ENCODE measurements at places on chromosomes 7 and 10.

DNA sequence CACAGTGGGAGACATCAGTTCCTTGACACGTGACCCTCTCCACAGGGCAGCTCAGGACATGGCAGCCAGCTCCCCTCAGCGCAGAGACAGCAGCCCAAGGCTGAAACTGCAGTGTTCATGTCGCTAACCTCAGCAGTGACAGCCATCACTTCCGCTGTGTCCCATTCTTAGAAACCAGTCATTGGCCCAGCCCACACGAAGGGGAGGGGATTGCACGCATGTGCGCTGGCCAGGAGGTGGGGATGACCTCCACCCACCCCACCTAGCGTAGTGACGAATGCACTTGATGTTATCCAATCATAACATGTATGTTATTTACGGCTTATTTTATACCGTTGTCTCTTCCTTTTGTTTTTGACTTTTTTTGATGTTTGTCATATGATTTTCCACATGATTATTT is 36.9 kb upstream of the EGFR start:
- H3K4me1 ChIP-seq, result no peaks in the 10 kb centered on the region
- no peak overlapping the region for H3K4me3 ChIP-seq
- DNase-seq, result no peak
- H3K27ac ChIP-seq, result no peak overlapping the region
- no peaks in the 10 kb centered on the region for H3K36me3 ChIP-seq

GRCh38 chr10:76047521-76047920 is 616.1 kb downstream of the LRMDA start:
- H3K4me1 ChIP-seq, result no peaks in the 10 kb centered on the region
- H3K27ac ChIP-seq, result no peak overlapping the region
- no peaks in the 10 kb centered on the region for H3K36me3 ChIP-seq
- no peaks in the 10 kb centered on the region for H3K27me3 ChIP-seq
- no peak overlapping the region for H3K4me3 ChIP-seq
- no peak for DNase-seq

GRCh38 chr10:58867683-58868082 is 308.8 kb upstream of the PHYHIPL start:
- no peak overlapping the region for H3K4me3 ChIP-seq
- no peaks in the 10 kb centered on the region for H3K36me3 ChIP-seq
- no peaks in the 10 kb centered on the region for H3K4me1 ChIP-seq

- H3K27ac ChIP-seq, result peak overlapping the region; percentile 70
- H3K27me3 ChIP-seq, result no peaks in the 10 kb centered on the region
- DNase-seq, result peak; percentile 18
- H3K36me3 ChIP-seq, result no peaks in the 10 kb centered on the region
Observed at GRCh38 chr7:137682596-137682995, 164.2 kb downstream of the DGKI start.

DNA sequence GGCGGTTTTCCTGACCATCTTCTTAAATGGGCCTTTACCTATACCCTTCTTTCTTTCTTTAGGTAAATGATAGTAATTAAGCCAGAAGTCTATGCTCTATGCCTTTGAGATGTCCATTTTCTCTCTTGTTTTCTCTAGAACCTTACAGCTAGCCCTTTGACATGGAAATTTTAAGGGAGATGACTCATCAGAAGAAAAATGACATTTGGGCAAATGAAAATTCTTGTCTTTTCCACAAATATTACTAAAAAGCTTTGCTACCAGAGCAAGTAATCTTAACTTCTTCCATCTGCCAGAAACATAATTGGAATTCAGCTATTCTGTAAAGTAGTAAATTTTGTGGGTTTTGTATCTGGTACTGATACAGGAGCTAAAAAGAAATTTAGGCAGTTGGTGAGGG is 59.5 kb downstream of the CCDC3 start:
- DNase-seq, result no peak
- no peak overlapping the region for H3K27ac ChIP-seq
- no peaks in the 10 kb centered on the region for H3K36me3 ChIP-seq
- no peaks in the 10 kb centered on the region for H3K4me1 ChIP-seq
- no peak overlapping the region for H3K4me3 ChIP-seq

GRCh38 chr7:114432703-114433102 is 18.1 kb downstream of the FOXP2 start:
- no peak overlapping the region for H3K4me3 ChIP-seq
- no peak for DNase-seq
- no peak overlapping the region for H3K27ac ChIP-seq
- H3K36me3 ChIP-seq, result no peaks in the 10 kb centered on the region

DNA sequence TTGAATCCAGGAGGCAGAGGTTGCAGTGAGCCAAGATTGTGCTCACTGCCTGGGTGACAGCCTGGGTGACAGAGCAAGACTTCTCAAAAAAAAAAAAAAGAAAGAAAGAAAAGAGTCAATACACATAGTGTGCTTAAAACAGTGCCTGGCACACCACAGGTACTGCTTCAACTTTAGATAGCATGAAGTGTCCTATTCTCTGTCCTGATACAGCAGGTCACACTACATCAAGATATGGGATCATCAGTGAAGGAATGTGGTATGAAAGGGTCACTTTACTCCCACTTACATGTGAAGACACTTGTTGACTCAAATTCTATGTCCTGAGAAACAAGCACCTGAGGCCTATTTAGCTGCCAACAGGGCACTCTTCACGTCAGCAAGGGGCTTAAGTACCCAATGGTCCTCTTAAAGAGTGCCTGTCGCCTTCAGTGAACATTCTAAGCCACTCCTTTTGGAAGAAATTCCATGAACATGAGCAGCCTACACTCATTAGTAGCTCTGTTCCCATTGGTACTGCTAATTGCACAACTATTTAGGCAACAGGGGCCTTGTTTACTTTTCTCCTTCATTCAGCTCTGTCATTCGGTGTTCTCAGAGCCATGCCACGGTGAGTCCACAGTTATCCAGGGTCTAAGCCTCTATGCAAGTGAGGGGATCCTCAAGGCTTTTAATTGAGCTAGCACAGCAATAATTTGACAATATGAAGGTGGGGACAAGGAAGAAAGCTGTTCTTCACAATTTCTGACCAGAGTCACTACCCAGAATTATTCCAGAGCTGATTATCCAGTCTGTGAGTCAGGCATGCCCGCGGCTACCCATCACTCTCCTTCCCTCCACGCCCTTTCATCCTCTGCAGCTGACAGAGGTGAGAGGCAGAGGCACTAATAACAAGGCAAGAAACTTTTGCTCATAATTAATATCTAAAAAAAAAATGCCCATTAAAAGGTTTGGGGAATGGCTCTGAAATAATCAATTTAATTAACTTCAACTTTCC is 56.6 kb upstream of the PTN start:
- no peak for DNase-seq
- no peaks in the 10 kb centered on the region for H3K4me1 ChIP-seq
- no peak overlapping the region for H3K4me3 ChIP-seq

GRCh38 chr7:68862736-68863135 is 735.5 kb upstream of the AUTS2 start:
- no peaks in the 10 kb centered on the region for H3K27me3 ChIP-seq
- H3K27ac ChIP-seq, result no peak overlapping the region
- no peak overlapping the region for H3K4me3 ChIP-seq
- DNase-seq, result no peak
- H3K36me3 ChIP-seq, result no peaks in the 10 kb centered on the region
- no peaks in the 10 kb centered on the region for H3K4me1 ChIP-seq

DNA sequence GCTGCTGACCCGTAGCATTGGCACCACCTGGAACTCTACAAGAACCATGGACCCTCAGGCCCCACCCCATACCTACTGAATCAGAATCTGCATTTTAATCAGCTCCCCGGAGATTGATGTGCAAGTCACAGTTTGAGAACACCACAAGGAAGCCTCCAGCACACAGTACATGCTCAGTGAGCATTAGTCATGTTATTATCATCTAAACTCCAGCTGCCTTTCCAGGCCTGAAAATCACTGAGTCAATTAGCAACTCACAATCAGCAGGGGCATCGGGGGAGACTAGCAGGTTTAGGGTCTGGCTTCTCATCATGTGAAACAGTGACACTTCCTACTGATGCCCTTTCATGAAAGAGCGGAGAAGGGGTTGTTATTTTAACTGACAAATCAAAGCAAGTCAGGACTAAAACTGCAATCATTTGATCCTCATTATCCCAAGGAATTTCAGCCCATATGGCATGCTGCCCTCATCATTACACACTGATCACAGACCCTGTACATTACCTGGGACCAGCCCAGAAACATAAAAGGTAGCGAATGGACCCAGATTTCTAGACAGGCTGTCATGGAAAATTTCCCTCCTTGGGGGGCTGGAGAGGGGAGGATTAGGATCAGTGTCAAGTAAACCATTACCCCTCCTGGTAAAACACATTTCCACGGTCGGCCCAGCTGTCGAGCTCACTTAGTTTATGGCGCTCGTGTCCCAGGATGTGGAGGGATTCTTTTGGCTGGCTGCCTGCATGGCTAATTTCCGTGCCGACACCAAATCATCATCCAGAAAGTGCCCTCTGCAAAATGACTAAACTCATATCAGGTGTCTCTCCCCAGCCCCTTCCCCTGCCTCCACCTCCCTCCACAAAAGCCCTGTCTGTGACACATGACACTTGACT is 122.8 kb downstream of the PRLHR start:
- no peak overlapping the region for H3K4me3 ChIP-seq
- DNase-seq, result no peak
- H3K27ac ChIP-seq, result no peak overlapping the region
- H3K4me1 ChIP-seq, result no peaks in the 10 kb centered on the region

GRCh38 chr7:96738705-96739104 is 29.1 kb upstream of the SEM1 start:
- no peaks in the 10 kb centered on the region for H3K4me1 ChIP-seq
- no peaks in the 10 kb centered on the region for H3K27me3 ChIP-seq
- H3K27ac ChIP-seq, result no peak overlapping the region
- DNase-seq, result no peak
- no peak overlapping the region for H3K4me3 ChIP-seq

DNA sequence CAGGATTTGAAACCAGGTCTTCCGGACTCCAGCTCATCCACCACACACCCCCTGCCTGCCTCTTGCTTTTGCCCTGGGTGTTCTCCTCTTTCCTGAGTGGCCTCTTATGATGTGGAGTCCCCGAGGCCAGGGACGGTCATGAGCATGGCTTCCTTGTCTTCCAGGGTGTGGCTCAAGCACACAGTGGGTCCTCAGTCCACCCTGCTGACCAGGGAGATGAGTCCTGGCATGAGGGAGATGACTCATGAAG is 32.8 kb downstream of the DNAJB12 start:
- H3K36me3 ChIP-seq, result no peaks in the 10 kb centered on the region
- no peaks in the 10 kb centered on the region for H3K27me3 ChIP-seq
- H3K4me1 ChIP-seq, result peaks cover 11% of the 10 kb centered on the region
- H3K27ac ChIP-seq, result no peak overlapping the region
- no peak overlapping the region for H3K4me3 ChIP-seq
- DNase-seq, result no peak

DNA sequence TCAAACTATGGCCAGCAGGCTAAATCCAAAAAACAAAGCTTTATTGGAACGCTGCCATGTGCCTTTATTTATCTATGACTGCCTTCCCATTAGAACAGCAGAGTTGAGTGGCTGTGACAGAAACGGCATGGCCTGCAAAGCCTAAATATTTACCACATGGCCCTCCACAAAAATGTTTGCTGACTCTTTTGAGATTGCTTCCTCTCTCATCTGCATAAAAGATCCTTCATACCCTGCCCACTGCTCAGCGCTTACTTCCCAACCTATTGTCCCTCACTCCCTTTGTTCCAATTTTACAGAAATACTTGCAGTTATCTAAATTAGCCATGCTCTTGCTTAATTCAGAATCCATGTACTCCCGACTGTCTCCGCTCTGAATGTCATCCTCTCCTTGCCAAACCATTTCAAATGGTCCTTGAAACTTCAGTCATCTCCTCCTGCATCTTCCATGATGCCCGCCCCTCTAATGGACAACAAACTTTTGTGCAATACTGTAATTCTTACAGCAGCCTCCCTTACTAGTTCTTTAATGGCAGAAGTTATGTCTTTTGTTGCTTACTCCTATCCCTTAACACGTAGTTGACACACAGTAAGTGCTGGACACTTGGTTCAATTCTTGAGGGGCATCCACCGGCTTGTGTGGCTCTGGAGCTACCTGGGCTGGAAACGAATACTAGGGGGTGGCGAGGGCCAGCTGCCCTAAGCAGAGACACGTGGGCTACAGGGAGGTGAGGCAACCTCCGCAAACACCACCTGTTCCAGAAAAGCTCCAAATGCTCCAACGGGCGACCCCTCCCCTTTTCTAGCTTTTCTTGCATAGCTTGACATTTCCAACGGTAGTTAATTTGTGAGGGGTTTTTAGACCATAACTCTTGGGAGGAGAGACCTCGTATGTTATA is 832 bp downstream of the XRCC2 start:
- H3K4me1 ChIP-seq, result peaks cover 7% of the 10 kb centered on the region
- H3K27me3 ChIP-seq, result no peaks in the 10 kb centered on the region
- peak overlapping the region; percentile 69 for H3K4me3 ChIP-seq
- H3K36me3 ChIP-seq, result no peaks in the 10 kb centered on the region
- no peak overlapping the region for H3K27ac ChIP-seq

GRCh38 chr10:68237173-68237572 is 5.3 kb upstream of the ATOH7 start:
- no peak overlapping the region for H3K27ac ChIP-seq
- H3K36me3 ChIP-seq, result no peaks in the 10 kb centered on the region
- H3K4me1 ChIP-seq, result no peaks in the 10 kb centered on the region
- no peaks in the 10 kb centered on the region for H3K27me3 ChIP-seq

DNA sequence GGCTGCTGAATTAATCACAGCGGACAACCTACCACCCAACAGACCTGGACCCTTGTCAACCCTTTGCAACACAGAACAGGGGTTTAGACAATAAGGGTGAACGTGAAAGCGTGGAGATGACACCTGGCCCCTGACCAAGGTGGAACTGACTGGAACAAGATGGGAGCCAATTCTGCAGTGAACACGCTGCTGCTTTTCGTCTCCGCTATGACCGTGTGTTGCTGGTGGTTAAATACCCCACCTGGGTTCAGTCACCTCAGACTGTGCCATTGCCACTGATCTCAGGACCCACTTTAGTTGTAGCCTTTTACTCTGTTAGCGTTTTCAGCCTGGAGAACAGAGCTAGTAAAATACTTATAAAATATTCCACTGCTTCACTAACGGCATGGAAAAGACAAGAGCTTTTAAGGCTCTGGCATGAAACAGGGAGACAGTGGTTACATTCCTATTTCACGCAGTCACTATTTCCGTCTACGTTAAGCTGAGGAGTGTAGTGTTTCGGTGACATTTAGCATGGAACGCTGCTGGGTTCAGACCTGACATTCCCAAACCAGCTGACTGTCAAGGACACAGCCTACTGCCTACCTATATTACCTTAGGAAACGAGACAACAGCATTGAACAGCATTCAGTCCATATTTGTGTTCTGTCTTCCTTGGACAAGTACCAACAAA is 119.5 kb upstream of the PRSS1 start:
- H3K27me3 ChIP-seq, result no peaks in the 10 kb centered on the region
- H3K36me3 ChIP-seq, result no peaks in the 10 kb centered on the region
- no peak overlapping the region for H3K27ac ChIP-seq
- no peak overlapping the region for H3K4me3 ChIP-seq
- DNase-seq, result no peak

- H3K36me3 ChIP-seq, result no peaks in the 10 kb centered on the region
- DNase-seq, result no peak
- no peak overlapping the region for H3K4me3 ChIP-seq
- H3K27me3 ChIP-seq, result no peaks in the 10 kb centered on the region
- H3K27ac ChIP-seq, result no peak overlapping the region
- H3K4me1 ChIP-seq, result no peaks in the 10 kb centered on the region
Observed at GRCh38 chr7:111806232-111806631, 243.9 kb upstream of the IMMP2L start.

GRCh38 chr10:86107131-86107530 is 259.5 kb downstream of the GRID1 start:
- no peaks in the 10 kb centered on the region for H3K27me3 ChIP-seq
- DNase-seq, result no peak
- no peaks in the 10 kb centered on the region for H3K36me3 ChIP-seq
- H3K27ac ChIP-seq, result no peak overlapping the region
- no peaks in the 10 kb centered on the region for H3K4me1 ChIP-seq

GRCh38 chr7:16594676-16595075 is 50.9 kb downstream of the ANKMY2 start:
- no peaks in the 10 kb centered on the region for H3K4me1 ChIP-seq
- H3K27me3 ChIP-seq, result no peaks in the 10 kb centered on the region
- H3K4me3 ChIP-seq, result no peak overlapping the region
- no peak for DNase-seq
